ENCODE measurements at places on chromosomes 2 and 18.

GRCh38 chr2:111025288-111025687, 95.4 kb upstream of the BCL2L11 start:
- no peak for DNase-seq

DNA sequence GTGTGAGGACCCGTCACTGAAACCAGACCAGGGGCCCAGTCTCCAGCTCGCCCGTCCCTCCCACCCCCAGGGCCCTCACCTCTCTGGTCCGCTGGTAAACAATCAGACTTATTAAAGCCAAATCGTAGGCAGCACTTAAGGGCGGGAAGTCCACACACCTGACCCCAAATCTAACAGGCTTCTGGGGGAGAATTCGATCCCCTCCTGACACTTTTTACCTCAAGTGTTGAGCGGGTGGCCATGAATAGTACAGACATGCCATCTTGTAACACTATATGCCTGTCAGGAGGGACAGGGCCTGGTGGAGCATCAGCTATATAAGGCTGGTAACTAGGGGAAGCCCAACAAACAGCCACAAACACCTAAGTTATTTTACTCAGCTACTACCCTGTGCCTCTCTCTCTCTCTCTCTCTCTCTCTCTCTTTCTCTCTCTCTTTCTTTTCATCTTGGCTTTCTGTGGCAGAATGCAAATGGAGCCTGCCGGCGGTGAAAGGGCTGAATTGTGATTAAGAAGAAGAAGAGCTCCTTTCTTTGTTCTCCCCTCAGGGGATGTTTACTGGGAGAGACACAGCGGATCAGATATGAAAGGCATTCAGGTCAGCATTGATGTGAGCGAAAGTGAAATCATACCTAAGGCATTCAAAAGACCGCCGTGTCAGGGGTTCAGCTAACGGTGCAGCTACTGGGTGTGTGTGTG, 9.5 kb downstream of the ZEB2 start:
- DNase-seq, result peak; percentile 92

DNA sequence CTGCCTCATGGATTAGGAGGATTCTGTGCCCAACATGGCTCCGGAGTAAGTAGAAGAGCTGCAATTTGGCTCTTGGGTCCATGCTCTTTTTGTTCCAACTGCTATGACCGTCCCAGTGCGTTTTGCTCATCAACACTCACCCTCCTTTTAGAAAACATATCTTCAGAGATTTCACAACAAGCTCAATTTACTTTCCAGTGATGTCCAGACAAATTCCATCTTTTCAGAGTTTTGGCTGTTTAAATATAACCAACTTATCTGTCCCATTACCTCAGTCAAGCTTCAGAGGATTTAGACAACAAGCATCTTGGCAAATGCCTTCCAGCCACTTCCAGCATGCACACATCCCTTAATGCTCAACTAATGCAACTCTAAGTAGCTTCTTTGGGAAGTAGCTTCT, 6.9 kb upstream of the SLC14A2 start:
- no peak for DNase-seq

- DNase-seq, result peak; percentile 41
These were observed 87.7 kb upstream of the LYPD1 start for GRCh38 chr2:132757676-132758075.

GRCh38 chr2:231263118-231263831, 64.8 kb downstream of the ARMC9 start:
- no peak for DNase-seq

GRCh38 chr2:231241755-231242507, 43.5 kb downstream of the ARMC9 start:
- DNase-seq, result no peak

GRCh38 chr2:125681976-125682805, 973.8 kb upstream of the GYPC start:
- no peak for DNase-seq

GRCh38 chr18:23661735-23662308, 889 bp downstream of the ANKRD29 start:
- DNase-seq, result no peak

- no peak for DNase-seq
These were observed 133.4 kb upstream of the ITGA6 start for GRCh38 chr2:172293952-172294351.

GRCh38 chr18:35680139-35680551, 98.6 kb downstream of the GALNT1 start:
- peak; percentile 13 for DNase-seq

- DNase-seq, result no peak
These were observed 69.9 kb downstream of the TMEM247 start for GRCh38 chr2:46549166-46549844.

- peak; percentile 39 for DNase-seq
These were observed 602.2 kb downstream of the DSC3 start for GRCh38 chr18:30440351-30440750.

DNA sequence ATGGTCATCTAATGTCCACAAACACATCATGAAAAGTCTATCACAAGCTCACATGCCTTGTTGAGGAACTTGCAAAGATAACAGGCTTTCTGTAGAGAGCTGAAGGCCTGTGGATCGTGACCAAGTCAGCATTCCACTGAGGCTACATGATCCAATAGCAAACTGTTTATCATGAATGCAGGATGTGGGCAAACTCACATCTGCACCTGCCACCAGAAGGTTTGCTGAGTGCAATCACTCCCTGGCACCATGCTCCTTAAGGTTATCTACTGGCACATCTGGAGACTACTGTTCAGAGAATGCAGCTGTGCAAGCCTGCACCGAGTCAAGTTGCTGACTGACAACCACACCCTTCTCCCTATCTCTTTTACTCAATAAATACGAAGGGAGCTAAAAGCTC, 67.3 kb upstream of the ACAA2 start:
- no peak for DNase-seq

DNA sequence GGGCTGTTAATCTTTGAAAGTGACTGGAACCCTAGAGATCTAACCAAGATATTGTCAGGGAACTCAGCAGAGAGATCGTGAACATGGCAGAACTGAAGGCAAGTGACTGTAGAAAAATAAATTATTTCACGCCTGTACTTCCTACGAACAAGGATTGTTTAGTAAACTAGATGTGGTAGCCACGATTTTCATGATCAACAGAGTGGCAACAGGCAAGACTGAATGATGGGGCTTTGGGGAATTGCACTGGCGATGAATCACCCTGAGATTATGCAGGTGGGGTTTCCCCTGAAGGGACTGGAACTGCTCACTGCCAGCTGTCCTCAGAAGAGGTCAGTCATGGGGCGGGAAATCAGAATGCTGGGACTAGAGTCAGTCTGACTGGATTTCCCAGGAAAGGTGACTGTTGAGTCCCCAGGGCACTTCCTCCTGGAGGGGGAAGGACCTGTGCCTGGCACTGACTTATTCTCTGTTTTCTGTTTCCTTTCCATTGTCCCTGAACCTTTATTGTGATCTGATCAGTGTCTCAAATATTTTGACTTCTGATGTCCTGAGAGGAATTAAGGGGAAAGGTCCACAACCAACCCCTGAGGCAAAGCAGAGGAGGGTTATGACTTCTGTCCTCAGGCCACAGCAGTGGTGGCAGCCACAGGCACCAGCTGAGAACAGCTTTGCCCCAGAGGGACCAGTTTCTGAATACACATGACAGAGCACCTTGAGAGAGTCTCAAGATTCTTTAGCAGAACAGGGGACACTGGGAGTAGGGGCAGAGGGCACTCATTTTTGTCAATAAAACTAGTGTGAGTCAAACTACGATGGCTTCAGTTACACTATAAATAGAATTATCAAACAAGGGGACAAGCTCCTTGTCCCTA, 70.0 kb downstream of the NAB1 start:
- DNase-seq, result peak; percentile 96

- no peak for DNase-seq
These were observed 355.2 kb downstream of the CMPK2 start for GRCh38 chr2:6510532-6510931.

GRCh38 chr2:182426082-182426917, 536 bp downstream of the PDE1A start:
- DNase-seq, result no peak

DNA sequence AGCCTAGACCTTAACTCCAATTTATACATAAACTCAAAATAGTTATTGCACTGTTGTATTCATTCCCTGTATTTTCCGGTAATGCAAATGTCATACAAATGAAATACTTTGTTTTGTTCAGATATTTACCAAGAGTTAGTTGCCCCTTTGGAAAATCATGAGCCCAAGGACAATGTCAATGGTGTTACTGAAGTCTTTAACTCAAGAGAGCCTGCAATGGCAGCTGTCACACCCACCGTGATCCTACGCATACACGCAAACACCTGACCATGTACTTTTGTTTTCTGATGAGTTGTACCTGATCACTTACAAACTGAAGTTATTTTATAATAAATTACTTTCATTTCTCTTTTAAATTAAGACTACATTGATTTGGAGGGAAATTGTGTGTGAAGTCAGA, 11.7 kb upstream of the WIPF1 start:
- no peak for DNase-seq

GRCh38 chr2:237500681-237501424, 13.8 kb downstream of the MLPH start:
- peak; percentile 100 for DNase-seq

DNA sequence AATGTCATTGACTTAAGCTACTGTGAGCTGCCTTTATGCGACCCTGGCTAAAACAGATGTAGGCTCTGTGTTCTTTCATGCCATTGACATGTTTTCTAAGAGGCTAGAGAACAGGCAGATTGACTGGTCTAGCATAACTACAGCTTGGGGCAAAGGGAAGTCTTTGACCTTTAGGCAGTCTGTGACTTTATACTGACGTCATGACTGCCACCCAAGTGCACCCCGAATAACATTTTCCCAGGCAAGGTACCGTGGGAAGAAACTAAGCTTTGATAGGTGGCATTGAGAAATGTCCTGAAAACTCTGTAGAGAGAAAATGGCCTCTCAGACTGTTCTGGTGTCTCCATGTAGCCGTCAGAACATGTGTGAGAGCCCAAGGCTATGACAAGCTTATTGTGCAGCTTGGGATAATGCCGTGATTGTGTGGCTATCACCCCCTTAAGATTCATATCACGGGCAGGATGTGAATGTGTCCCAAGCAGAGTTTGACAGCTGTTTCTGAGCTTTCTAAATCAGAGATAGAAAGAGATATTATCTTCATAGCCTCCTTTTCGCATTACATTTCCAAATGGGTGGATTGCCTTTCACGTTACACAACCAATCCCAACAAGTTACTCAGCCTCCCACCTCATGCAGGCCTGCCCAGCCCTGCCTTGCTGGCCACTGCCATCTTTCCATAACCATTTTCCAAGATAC, 672.2 kb upstream of the ACVR2A start:
- no peak for DNase-seq

- no peak for DNase-seq
These were observed 132.6 kb upstream of the RBBP8 start for GRCh38 chr18:22800551-22800951.

DNA sequence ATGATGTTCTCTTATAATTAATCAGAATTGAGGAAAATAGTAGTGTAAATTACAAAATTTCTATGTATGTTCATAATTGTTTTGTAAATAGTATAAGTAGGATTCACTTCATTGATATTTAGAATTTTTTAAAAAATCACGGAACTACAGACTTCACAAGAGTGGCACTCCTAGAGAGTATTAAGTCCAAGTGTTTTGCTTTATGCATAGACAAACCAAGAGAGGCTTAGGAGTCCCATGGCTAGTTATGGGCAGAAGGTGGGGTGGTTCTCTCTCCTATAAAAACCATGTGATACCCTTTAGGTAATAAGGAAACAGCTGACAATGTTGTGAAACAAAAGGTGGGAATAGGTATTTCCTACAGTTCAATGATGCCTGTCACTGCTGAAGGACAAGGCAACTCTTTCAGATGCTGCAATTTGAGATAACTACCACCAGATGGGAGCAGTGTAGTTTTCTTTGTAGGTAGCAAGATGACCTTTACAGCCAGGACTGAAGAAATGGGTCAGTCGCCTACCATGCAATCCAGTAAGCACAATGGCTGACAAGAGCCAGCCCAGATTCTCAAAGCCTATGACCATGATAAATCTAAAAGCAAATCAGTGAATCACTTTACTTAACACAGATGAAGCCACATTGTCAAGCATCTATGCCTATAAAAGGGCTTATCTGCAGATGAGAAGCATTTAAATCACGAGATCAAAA, 83.9 kb downstream of the AAK1 start:
- DNase-seq, result peak; percentile 81

GRCh38 chr2:28768952-28769351, 17.3 kb downstream of the PPP1CB start:
- no peak for DNase-seq

- no peak for DNase-seq
These were observed 116.3 kb upstream of the SCN7A start for GRCh38 chr2:166610180-166610912.

DNA sequence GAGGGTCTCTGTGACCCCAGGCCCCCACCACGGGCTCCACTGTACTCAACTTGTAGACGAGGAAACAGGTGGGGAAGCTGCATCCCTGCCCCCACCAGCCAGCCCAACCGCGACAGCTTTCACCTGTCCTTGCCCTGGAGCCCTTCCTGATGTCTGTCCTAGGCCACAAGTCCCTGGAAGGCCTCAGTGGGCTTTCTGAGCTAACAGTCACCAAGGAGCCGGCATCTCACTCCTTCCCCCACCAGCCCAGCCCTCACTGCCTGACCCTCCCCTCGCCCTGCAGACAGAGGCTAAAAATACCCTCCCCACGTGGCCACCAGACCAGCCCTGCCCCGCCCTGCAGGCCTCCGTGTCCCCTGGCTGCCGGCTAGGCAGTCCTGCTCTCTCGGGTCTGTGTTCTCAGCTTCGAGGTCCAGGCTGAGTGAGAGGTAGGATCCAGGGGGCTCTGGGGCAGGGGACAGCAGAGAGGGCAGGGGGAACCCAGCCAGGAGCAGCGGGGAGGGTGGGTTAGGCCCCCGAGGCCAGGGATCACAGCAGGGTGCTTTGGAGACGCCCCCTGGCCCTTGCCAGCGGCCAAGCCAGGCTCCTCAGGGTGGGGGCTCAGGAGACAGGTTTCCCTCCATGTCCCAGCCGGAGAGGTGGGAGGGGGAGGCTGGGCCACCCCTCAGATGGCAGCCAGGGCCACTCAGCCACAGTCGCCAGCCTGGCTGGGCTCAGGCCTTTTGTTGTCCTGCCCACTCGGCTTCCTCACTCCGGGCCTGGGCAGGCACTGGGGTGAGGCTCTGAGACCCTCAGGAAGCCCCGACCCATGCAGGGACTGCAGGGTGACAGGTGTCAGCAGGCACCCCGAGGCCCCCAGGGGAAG, at the start of gene KLHL30:
Gene KLHL30 (plus strand): TSS at position 338 of the 865 bp plus-strand sequence. CDS start 2,087 bp downstream, outside the sequence.
- DNase-seq, result no peak

DNA sequence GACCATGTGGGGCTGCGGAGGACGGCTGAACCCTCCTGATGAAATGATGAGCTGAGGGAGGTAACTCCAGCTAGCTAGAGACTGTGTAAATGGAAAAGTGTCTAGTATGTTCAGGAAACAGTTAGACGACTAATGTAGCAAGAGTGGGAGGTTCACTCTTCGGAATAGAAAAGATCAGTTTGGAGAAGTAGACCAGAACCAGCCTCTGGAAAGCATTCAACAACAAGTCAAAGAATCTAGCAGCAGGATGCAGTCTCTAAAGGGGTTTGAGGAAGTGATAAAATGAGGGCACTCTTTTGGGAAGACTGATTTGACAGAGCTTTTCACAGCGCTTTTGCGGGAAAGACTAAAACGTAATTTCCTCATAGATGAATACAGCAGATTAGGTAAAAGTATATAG, 79.6 kb downstream of the GAREM1 start:
- no peak for DNase-seq

GRCh38 chr2:186516396-186516795, 30.3 kb downstream of the ZC3H15 start:
- DNase-seq, result no peak
